Stimulated activated CD8-positive, alpha-beta memory T cell treated with anti-CD3 and anti-CD28 coated beads, Interleukin-2, amount 100 ng/mL, for 48 hours (primary cell): ENCODE measurements at places on chromosomes 12 and 14.

GRCh38 chr12:126355346-126355745 lies 1290.1 kb downstream of the AACS start:
- DNase-seq = no peak

GRCh38 chr14:68682166-68683103 lies 110.4 kb downstream of the ZFP36L1 start:
- no peak for DNase-seq

- no peak for DNase-seq
Measured at GRCh38 chr14:75138492-75138891, 11.6 kb upstream of the NEK9 start.

GRCh38 chr12:96445691-96446583 lies 43.4 kb upstream of the CFAP54 start:
- DNase-seq = no peak

GRCh38 chr12:109877504-109878246 lies 2.7 kb downstream of the GLTP start:
- no peak for DNase-seq

DNA sequence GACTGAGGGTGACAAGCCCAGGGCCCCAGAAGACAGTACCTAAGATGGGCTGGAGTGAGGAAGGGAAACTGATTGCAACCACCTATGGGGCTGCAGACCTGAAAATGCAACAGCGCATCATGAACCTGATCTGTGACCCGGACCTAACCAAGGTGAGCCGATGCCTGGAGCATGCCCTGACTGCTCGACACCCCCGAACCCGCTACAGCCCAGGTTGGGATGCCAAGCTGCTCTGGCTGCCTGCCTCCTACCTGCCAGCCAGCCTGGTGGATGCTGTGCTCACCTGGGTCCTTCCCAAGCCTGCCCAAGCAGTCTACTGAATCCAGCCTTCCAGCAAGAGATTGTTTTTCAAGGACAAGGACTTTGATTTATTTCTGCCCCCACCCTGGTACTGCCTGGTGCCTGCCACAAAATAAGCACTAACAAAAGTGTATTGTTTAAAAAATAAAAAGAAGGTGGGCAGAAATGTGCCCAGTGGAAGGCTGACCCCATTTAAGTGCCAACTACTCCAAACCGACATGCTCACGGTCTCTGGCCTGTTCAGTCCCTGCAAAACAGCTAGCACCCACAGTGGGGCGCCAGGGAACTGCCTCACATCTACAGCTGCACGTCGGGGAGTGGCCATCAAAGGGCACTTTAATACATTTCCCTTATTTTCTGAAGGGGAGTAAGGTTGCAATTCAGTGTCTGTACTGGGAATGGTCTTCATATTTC lies 4.2 kb downstream of the RDH5 start:
- DNase-seq = peak; percentile 45

GRCh38 chr14:100536721-100537445 lies 50.3 kb downstream of the BEGAIN start:
- no peak for DNase-seq

DNA sequence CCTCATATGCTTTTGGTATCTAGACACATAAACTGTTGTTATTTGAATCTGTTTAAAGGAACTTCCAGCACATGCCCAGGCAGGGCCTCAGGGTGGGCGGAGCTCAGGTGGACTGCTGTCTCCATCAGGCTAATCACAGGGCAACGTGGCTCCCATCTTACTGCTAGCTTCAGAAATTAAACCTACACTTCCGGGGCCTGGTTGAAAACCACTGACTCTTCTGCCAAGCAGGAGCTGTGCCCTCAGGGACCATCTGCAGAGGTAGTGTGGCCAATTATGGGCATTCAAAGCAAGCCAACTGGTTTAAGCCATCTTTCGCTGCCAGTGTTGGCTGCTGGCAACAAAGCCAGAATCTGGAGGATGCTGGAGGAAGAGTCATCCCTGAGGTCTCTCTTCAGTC lies 97.5 kb downstream of the TMX1 start:
- no peak for DNase-seq

GRCh38 chr12:76916170-76916540 lies 37.3 kb upstream of the CSRP2 start:
- no peak for DNase-seq

- DNase-seq = no peak
Measured at GRCh38 chr12:65666876-65667275, 157.4 kb upstream of the HMGA2 start.

- DNase-seq = no peak
Measured at GRCh38 chr14:38662781-38663180, 406.9 kb upstream of the CLEC14A start.

DNA sequence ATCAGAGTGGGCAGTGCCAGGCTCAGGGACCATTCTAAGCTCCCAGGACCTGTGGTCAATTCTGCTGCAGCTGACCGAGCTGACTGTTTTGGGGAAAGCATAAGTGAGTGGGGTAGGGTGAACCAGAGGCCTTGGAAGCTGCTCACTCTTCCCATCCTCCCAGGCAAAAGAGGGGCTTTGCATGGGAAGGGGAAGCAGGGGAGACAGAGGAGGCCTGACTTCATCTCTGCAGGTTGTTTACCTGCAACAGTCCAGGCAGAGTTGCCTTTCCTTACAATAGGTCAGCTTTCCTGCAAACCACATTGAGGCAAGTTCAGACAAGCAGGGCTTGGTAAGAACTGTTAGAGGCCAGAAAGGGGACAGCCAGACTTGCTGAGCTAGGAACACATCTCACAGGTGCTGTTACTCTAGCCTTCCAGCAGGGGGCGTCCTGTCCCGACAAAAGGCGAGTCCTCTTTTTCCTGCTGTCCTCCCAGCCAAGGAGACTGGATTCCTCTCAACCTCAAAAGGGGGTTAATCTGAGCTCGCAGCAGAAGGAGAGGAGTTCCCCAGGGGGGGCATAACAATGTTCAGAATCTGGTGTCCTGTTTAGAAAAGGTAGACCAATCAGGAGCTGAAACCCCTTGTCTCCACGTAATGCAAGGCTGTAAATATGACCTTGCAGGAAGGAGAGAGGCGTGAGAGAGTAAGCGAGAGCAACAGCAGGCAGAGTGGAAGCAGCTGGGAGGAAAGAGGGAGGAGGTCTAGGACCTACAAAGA lies 4.3 kb upstream of the DHRS2 start:
- peak; percentile 60 for DNase-seq
